HT-29 (cell line): ENCODE measurements at places on chromosomes 4 and X. TPM values are rescaled to one million over a fixed set of nuclear protein-coding genes. Genes with fewer than 3 reads are reported as not detected.

DRD5 gene
- not detected in 2 replicates for total RNA-seq

DNA sequence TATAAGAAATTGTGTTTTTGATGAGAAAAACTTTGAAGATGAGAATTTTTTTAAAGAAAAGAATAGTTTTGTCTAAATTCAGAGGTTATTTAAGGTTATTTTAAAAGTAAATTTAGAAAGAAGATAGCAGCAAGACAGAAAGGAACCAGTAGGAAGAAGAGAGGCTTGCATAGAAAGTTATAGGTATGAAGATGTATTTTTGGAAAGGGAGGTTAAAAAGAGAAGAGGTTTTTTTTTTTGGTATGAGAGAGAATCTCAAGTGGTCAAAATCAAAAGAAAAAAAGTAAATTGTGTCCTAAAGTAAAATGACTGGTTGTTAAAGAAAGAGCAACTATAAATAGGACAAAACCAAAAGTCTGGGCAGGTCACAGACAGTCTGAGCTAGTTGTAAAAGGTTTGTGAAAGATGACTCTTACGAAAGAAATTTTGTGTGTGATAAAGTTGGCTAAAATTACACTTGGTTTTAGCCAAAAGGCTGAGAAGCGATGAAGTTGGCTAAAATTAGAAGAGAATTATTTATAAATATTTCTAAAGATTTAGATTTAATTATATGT, 16.4 kb upstream of the EIF4E start:
- DNase-seq, result no peak

- no peak for DNase-seq
Observed at GRCh38 chr4:151933122-151933827, 172.5 kb upstream of the GATB start.

- DNase-seq, result no peak
Observed at GRCh38 chrX:68754406-68754805, 74.4 kb upstream of the EFNB1 start.

DNA sequence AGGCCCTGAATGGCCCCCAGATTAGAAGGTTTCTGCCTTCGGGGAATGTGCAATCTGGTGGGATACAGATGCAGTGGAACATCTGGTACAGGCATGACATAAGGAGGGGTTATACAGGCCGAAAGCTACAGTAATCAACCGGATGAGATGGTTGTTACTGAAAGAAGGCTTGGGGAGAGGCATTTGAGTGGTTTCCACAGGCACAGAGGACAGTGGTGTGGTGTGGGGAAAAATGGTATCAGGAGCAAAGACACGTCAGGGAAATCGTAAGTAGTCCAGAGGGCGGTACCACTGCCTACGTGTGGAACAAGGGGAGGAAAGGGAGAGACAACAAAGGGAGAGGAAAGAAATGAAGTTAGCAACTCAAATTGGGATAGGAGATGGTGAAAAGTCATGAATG, 3.0 kb downstream of the PDLIM3 start:
- no peak for DNase-seq

DNA sequence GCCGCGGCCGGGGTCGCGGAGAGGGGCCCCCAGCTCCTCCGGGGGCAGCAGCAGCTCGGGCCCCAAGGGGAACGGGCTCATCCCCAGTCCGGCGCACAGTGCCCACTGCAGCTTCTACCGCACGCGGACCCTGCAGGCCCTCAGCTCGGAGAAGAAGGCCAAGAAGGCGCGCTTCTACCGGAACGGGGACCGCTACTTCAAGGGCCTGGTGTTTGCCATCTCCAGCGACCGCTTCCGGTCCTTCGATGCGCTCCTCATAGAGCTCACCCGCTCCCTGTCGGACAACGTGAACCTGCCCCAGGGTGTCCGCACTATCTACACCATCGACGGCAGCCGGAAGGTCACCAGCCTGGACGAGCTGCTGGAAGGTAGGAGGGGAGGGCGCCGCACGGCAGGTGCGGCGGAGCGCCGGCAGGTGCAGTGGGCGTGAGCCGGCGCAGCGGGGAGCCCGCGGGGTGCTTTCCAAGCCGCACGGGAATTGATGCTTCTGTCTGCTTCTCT, 886 bp downstream of the DCLK2 start:
- no peak for DNase-seq

DNA sequence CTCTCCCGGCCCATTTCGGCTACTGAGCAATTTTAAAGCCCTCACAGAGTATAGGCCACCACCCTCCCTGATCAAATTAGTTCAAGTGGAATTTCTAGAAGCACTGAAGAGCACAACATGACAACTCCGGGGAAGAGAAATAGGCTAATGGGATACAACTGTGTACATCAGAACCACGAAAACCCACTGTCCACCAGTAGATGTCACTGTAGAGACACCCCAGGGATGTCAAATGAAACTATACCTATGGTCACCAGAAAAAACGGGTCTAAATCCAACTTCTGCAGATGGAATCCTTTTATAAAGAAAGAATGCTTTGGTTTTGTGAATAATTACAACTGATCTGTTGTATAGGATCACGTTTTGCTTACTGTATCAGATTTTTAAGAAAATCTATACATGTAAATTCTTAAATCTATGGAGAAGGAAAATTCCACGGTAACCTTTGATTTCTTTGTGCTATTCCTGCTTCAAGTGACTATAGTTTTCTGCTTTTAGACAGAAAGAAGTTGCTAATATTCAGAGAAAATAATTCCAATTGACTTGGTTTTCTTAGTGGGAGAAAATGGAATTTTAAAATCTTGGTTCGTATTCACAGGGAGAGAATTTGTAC, 29.5 kb upstream of the MAP3K15 start:
- peak; percentile 71 for DNase-seq

- no peak for DNase-seq
Observed at GRCh38 chr4:182918791-182919302, 1.7 kb upstream of the DCTD start.
